ENCODE measurements at places on chromosomes 5 and 9.

GRCh38 chr9:130998597-130999244 lies 10.3 kb upstream of the LAMC3 start:
- no peak for DNase-seq

DNA sequence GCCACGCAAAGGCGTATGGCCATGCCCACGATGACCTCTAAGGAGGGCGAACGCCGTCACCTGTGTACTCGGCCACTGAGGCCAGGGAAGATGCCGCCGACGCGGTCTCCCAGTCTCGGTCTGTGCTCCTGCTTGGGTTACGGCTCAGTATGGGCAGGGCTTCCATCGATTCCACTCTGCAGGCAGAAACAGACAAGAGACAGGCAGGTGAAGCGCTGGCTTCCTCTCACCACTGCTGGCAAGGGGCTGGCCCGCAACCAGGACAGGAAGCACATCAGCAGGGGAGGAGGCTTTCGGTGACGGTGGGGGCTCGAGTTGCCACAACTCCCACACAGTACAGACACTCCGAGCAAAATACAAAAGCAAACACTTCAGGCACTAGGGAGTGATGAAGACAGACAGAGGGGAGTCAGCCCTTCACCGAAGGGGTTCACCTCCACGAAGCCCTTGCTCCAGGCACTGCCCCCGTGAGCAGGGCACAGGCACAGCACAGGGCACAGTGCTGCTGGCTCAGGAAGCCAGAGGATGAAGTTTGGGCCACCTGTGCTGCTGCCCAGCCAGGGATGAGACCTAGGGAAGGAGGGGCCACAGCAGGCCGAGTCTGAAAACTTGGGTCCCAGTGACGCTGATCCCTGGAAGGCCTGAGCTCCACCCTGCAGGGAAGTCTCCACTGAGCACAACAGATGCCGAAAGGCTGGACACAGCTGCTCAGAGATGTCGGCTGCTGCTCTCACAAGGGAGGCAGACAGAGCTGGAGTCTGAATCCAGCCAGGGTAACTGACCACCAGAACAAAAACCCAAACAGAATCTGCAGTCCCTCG lies 91.3 kb downstream of the CAMSAP1 start:
- DNase-seq = no peak

- no peak for DNase-seq
These were observed 147.4 kb upstream of the LRRTM2 start for GRCh38 chr5:139022528-139022927.

DNA sequence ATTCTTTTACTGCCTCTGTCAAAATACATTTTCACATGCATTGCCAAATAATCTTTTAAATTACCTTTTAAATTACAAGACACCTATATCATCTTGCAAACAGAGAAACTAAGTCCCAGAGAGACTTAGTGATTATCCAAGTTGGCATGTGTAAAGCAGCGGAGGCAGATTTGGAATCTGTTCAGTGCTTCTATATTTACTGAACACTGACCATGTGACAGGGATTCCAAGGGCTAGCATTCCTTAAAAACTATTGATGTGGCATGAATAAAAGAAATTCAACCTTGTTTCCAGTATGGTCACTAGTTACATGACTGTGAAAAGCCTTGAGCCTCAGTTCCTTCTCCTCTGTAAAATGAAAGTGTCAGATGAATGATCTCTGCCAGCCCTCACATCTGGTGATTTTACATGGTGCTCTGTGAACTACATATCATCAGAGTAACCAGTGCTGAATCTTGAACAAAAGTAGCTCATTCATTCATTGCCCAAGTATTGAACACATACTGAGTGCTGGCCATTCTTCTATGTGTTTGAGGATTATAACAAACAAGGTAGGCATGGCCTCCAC lies 71.9 kb upstream of the PPP1R2B start:
- DNase-seq = no peak

- no peak for DNase-seq
These were observed 1.5 kb downstream of the SPOCK1 start for GRCh38 chr5:137497396-137498290.

- no peak for DNase-seq
These were observed 327.4 kb downstream of the AGTPBP1 start for GRCh38 chr9:85414390-85414789.

DNA sequence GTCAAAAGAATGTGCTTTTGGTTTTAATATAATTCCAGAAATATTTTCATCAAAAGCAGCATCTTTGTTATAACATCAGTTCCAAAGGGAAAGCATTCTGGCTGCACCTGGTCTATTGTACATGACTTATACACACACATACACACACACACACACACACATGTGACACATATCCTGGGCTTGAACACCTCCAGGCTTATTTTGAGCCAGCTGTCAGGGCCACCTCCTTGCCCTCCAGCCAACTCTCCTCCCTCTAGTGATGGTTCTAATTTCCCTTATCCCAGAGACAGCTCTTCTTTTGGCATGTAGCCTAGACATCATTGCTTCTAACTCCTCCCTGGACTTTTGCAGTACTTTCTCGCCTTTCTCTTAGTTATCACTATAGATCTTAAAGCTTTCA lies 115.0 kb downstream of the PIK3R1 start:
- DNase-seq = no peak

GRCh38 chr5:171697221-171698102 lies 88.2 kb upstream of the SMIM23 start:
- DNase-seq = no peak

DNA sequence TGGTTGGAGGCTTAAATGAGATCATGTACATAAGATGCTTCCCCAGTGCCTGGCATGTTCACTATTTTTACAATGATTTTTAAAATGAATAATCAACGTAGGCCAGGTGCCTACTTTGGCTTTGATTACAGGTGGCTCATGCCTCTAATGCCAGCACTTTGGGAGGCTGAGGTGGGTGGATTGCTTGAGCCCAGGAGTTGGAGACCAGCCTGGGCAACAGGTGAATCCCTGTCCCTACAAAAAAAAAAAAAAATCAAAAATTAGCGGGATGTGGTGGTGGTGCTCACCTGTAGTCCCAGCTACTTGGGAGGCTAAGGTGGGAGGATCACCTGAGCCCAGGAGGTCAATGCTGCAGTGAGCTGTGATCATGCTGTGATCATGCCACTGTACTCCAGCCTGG lies 9.2 kb downstream of the PCDH12 start:
- DNase-seq = no peak

GRCh38 chr5:14148890-14149671 lies 5.9 kb downstream of the TRIO start:
- DNase-seq = no peak

DNA sequence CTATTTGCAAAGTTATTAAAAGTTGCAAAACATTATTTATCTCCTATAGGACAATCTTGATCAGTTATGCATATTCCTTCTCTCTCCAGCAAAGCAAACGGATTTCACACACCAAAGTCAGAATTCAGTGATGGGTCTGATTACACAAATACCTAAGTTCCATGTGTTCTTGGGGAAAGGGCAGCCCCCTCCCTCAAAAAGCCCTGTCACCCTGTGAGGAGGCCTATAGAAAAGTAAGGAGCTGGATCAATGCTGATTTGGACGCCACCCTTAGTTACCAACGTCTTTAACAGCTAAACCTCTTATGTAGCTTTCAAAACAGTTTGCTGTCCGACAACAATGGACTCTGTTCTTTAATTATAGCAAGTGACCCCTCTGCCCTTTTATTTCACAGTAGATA lies 6.4 kb downstream of the ZNF608 start:
- DNase-seq = no peak

- DNase-seq = peak; percentile 95
These were observed 138.8 kb downstream of the GRIA1 start for GRCh38 chr5:153629027-153629895.

GRCh38 chr5:90142541-90142940 lies 267.0 kb downstream of the CETN3 start:
- DNase-seq = no peak

DNA sequence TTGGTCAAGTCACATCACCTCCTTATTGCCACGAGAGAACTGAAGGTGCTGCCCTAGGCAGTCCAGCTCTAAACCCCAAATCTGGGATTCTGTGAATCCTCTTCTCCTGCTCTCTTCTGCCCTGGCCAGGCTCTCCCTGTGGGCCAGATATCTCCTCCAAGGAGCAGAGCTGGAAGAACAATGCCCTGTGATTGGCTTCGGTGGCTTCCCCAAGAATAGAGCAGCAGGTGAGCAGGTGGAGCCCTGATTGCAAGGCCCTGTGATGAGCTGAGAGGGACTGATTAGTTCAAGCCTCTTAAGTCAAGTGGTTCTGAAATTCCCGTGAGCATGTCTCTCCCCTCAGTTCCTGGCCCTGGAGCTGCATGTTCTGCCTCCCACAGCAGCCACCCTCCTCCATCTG lies 175.3 kb upstream of the BRINP1 start:
- DNase-seq = no peak

DNA sequence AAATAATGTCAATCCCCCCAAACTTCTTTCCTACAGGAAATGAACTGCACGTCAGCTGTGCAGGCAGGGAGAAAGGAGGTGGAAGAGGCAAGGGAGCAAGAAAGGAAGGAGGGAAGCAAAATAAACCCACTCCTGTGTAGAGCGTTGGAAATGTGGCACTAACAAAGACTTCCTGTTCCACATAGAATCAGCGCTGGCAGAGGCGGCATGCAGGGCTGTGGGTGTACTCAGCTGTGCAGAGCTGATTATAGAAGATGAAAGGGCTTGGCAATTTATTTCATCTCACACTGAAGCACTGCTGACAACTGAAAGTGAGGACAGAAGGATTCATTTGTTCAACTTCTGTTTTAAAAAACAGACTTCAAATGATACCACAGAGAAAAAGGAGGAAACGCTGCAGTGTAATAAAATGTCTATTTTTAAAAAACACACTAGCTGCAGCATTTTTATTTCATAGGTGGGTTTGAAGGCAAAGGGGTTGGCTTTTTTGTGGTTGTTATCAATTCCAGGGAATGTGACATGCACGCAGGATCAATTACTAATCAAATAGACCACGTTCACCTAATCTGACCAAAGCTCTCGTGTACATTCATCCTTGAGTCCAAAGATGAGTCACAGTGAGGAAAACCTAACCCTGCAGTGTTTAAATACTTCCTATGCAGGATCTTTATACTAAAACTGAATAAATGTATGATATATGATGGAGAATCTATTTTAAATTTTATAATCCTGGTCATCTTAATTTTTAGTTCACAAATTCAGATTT lies 583.5 kb downstream of the ZNF608 start:
- DNase-seq = no peak

DNA sequence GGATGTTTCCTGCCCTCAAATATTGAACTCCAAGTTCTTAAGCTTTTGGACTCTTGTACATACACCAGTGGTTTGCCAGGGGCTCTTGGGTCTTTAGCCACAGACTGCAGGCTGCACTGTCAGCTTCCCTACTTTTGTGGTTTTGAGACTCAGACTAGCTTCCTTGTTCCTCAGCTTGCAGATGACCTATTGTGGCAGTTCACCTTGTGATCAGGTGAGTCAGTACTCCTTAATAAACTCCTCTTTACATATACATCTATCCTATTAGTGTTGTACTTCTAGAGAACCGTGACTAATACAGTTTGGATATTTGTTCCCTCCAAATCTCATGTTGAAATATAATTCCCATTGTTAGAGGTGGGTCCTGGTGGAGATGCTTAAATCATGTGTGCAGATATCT lies 681.9 kb upstream of the ARRDC3 start:
- DNase-seq = no peak

DNA sequence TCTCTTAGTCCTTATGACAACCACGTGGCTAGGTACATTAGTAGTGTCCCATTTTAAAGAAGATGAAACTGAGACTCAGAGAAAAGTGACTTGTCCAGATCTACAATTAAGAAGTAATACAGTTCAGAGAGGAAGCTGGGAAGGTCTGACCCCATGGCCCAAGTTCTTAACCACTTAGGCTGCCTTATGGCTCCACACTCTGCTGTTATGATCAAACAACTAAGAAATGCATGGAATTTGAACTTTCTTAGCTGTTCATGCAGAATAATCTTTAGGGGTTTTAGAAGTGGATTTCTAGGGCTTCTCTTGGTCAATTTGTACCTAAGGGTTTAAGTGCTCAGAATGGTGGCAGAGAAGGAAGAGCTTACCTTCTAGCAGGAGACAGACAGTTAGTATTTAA lies 128.0 kb upstream of the MSX2 start:
- no peak for DNase-seq

DNA sequence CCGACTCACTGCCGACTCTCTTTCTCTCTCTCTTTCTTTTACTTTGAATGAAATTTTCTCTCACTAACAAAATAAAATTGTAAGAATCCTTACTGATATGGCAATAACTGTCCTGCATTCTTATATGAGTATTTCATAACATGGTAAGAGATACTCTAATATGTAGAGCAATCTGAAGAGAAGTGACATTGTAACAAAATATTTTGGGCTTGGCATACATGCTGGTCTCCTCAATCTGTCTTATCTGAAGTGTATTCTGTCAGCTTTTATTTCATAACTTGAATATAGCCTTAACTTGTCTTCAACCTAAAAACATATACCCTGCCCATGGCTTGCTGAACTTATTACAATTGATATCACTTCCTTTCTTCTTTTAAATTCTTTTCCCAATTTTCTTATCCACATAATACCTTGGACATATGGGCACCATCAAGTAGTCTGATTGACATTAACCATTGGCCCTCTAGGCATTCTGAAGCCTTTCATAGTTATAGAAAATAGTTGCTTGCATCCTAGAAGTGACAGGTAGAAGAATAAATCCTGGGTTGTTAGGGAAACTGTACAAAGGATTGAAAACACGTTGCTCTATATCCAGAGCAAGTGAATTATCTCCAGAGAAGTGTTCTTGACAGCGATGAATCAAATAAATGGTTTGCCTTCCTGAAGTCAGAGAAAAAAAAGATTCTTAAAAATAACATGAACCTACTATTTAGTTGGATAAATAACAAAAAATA lies 537.6 kb upstream of the TYRP1 start:
- DNase-seq = no peak

DNA sequence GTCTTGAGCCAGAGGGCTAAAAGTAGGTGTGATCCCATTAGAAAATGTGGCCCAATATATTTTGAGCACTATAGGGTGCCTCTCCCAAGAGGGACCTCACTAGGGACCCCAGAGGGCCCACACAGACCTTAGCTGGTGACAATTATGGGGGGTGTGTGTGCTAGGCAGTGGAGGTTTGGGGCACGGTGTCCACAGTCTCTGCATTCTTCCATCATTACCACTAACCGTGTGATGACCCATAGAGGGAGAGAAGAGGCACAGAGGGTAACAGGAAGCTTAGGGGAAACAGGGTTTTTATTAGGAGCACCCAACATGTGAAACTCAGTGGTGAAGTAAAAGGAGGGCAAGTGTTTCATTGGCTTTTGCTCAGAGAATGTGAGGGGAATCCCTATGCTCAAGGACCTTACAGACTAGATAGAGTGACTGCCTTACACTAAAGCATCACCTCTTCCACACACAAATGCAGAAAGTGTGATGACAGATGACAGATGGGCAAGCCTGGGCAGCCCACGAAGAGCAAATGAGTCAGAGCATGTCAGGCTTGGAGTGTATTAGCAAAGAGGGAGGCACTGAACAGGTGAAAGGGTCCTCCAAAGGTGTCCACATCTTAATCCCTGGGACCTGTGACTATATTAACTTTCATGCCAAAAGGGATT lies 2.5 kb upstream of the ACTL7A start:
- DNase-seq = no peak

DNA sequence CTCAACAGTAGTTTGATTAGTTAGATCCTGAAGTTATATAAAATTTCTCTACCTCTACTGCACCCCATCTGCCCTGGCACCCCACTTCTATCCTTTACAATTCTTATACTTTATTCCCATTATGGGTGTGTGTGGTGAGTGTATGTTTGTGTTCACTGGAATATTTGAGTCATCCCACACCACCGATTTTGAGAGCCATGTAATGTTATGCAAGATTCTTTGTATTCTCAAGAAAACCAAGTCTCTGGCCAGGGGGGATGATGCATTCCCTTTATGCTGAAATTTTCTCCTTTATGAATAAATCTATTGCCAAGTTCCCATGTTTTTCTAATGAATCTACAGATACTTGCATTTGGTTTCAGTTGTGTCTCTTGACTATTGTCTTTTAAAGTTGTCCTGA lies 266.8 kb downstream of the ARHGEF28 start:
- DNase-seq = no peak

Data from SW 1271 (cell line).